RWPE2 (cell line): ENCODE measurements at places on chromosomes 5 and 9.

GRCh38 chr9:72935595-72935994, 17.3 kb downstream of the ALDH1A1 start:
- DNase-seq, result no peak

DNA sequence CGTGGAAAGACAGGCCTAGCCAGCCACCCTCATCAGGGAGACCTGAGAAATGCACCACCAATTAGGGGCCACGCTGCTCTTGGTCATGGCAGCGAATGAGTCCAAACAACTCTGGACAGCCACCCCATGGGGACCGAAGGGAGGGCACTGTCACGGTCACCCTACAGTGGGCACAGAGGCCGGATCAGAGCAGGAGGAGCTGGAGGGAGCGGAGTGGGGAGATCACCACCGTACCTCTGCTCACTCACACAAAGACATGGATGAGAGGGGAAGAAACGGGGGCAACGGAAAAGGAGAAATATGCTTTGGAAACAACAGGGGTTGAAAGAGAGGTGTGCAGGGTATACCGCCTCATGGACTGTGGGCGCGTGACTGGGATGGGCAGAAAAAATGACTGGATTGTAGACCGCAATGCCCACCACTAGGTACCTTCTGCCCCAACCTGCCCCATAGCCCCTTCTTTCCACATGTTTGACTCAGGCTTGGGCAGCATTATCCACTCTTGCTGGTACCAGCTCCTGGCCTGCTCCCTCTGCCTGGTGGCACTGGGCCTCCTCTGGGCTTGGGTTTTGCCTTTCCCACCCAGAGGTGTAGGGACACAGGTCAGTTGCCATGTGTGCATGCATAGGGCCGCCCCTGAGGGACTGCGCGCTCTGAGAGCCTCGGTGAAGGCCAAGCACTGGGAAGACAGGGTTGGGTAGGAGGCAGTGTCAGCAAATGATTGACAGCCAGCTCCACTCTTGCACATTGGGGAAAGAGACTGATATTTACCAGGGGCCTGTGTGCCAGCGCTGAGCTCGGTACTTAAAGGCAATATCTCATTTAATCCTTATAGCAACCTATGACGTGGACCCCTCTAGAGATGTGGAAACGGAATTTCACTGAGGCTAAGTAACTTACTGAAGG, 76.6 kb downstream of the CRB2 start:
- DNase-seq, result no peak

GRCh38 chr5:6492934-6493333, 44.3 kb downstream of the UBE2QL1 start:
- no peak for DNase-seq

DNA sequence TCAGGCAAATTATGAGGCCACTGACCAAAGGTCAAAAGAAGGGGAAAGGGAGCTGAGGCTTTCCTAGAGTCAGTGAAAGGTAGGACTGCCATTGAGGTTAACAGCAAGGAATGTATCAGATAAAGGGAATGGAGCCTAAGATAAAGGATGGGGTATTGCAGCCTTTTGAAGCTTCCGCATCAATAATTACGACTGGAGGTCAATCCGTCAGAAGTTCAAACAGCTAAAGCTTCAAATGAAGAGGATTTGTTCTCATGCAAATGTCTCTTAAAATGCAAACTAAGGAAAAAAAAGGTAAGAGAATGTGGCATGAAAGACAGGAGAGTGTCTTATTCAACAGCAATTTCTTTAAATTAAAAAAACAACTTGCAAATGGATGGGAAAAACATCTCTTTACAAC, 341.1 kb upstream of the RGMB start:
- DNase-seq, result no peak

- no peak for DNase-seq
Measured at GRCh38 chr9:104864675-104865104, 63.3 kb downstream of the ABCA1 start.

GRCh38 chr5:134177369-134178095, 782 bp upstream of the SKP1 start:
- DNase-seq, result no peak

DNA sequence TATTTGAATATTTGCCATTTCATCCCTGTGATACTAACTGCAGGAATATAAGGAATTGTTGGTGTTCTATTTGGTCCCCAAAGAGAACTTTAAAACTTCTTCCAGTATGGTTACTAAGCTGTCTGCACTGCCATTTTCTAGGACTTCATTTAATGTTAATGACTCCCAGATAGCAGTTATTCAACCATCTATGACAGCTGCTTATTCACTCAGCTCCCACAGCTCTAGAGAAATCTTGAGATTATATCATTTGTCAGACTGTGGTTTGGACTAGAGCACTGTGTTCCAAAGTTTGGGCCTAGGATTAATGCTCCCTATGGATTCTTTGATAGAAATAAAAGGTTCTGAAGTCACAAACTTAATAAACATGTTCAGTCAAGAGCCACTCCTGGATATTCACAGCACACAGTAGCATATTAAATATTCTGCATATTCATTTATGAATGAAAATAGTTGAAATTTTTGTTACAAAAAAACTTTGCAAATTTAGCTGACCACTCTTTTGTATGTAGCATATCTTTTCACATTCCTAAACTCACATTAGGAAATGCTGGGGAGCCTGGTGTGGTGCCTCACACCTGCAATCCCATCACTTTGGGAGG, 173.7 kb downstream of the NFIB start:
- DNase-seq, result no peak

- DNase-seq, result no peak
Measured at GRCh38 chr5:159316519-159317383, 13.5 kb downstream of the IL12B start.

DNA sequence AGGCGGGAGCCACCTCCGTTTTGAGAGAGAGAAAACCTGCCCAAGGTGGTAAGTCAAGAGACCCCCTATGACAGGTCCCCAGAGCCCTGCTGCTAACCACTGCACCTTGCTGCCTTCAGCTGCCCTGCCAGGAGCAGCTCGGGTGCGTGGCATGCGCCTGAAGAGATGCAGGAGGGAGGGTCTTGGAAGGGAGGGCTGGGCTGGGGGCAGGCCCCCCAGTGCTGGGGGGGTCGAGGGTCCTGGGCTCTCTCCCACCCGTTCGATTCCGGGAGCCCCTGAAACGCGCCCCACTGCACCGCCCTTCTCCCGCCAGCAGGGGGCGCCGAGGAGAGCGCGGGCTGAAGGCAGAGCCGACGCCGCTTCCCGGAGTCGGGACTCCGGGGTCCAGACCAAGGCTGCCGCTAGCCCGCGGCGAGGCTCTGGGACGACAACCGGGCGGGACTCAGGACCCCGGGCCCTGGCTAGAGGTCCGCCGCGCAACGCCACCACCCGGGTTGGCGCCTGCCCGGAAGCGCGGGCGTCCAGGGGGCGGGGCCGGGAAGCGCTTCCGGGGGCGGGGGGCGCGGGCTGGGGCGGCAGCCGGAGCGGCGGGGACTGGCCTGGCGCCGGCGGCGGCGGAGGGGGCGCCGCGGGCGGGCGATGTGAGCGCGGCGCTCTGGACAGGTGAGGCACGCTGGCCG, at the start of gene ZBTB34:
TSS of gene ZBTB34 (plus strand) at position 563 of the 680 bp plus-strand sequence. CDS start 18,761 bp downstream, outside the sequence.
- no peak for DNase-seq

- no peak for DNase-seq
Measured at GRCh38 chr5:102809033-102809432, 53.9 kb downstream of the PAM start.

DNA sequence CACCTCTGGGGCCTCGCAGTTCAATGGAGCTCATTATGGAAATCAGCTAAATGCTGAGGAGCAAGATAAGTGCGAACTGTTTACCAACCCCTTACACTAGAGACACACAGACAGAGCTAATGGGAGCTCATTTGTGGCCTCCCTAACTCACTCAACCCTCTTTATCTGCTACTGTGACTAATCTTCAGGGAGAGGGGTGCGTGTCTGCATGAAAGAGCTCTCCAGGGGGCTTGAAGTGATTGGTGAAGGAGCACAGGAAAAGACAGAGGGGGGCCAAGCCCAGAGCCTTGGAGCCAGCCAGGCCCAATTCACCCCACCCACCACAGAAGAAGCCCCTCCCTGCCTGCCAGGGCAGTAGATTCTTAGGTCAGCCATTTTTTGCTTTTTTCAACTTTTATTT, 466.8 kb upstream of the BRINP1 start:
- no peak for DNase-seq

- DNase-seq, result no peak
Measured at GRCh38 chr9:107462691-107463090, 26.9 kb downstream of the KLF4 start.

DNA sequence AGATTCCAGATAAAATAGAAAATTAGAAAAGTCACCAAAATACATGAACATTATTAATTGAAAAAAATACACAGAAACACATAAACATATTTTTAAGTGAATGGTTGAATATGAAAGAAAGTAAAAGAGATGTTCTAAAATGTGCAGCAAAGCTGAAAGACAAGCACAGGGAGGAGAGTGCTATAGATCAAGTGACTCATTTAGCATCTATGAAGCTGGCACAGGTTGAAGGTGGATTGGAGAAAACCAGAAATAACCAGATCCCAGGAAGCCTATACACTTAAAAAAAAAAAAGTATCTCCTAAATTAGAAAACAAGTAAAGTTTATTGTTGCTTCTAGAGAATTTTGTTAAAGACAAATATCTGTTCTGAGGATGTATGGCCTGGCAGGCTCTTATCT, 338.9 kb downstream of the CDH12 start:
- DNase-seq, result no peak

DNA sequence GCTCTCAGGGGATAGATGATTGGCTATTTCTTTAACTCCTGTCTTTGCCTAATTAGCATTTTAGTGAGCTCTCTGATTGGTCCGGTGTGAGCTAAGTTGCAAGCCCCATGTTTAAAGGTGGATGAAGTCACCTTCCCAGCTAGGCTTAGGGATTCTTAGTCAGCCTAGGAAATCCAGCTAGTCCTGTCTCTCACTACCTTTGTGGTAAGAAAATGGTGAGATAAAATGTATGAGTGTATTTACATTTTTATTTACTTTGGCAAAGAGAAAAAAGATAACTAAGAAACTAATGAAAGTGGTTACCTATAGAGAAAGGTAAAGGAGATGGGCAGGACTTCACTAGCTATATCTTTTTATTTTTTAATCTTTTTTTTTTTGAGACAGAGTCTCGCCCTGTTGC, 146.8 kb downstream of the RFK start:
- no peak for DNase-seq

GRCh38 chr5:142924135-142924883, 154.1 kb downstream of the ARHGAP26 start:
- DNase-seq, result no peak
